ENCODE measurements at places on chromosomes 5 and 9.

DNA sequence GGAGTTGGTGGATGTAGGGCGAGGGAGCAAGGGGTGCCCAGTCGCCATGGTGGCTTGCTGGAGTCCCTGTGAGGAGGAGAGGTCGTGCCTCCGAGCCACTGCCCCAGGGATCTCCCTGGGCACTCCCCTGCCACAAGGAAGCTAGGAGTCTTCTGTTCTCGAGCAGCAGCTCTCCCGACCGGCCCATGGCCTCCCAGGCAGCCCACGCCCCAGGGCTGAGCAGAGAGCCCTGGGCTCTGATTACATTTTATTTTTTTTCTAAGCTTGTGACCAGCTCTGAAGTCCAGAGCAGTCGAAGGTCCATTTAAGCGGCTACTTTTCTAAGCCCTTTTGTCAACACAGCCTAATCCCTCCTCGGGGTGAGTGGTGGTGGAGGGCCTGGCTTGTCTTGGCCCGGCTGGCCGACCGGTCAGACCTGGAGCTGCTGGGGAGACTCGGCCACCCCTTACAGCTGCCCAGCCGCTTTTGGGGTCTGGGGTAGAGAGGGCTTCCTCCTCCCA lies 2.1 kb downstream of the RXRA start:
- DNase-seq, result peak; percentile 70

DNA sequence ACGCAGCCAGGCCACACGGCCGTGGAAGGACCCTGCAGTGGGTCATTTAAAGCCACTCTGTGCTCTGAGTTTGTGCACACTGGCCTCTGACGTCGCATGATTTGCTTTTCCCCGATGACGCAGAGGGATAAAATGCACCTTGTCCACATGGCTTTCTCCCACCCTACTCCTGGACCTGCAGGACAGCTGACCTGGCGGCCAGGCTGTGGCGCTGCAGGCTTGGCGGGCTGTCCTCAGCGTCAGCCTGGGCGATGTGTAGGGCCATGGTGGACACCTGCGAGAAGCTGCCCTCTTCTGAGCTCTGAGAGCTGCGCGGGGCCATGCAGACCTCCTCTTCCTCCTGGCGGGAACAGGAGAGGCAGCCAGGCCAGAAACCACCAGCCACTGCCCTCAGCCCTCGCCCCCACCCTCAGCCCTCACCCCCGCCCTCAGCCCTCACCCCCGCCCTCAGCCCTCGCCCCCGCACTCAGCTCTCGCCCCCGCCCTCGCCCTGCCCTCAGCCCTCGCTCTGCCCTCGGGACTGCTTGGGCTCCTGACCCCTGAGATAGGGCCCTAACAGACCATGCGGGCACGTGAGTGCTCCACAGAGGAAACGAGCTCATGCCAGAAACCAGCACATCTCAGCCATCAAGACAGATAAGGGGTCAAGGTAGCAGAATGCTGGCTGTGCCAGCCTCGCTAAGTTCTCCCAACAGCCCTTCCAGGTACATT lies 20.0 kb upstream of the SCGB3A1 start:
- no peak for DNase-seq

GRCh38 chr5:139681112-139681458 lies 32.9 kb downstream of the CXXC5 start:
- DNase-seq, result no peak

- no peak for DNase-seq
Observed at GRCh38 chr5:156419661-156420060, 92.7 kb downstream of the SGCD start.

- DNase-seq, result no peak
Observed at GRCh38 chr5:87136733-87137132, 130.9 kb upstream of the RASA1 start.

DNA sequence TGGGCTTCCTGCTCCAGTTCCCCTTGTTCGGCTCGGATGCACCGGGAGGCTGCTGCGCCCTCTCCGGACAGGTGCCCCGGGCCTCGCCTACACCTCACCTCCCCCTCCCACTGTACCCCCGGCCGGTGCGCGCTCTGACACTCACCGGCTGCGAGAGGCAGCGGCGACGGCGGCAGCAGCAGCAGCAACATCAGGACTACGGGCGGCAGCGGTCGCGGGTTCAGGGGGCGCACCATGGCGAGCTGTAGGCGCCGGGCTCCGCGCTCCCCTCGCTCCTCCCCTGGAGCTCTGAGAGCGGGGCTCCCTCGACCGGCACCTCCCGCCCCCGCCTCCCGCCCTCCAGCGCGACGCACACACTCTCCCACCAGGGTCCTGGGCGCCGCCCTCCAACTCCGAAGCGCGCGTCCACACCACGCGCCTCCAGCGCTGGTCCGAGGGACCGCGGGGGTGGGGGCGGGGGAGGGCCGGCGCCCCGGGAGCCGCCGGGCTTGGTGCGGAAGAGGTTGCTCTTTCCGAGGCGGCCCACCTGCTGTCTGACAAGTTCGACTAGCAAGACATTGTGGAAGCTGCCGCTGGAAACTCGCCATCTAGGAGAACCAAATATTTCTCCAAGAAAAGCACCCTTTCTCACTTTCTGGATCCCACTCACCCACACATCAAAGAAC lies at the start of gene GFRA3:
GFRA3 (minus strand) TSS at position 433 of the 665 bp plus-strand sequence; CDS start at position 236, 197 bp downstream.
- peak; percentile 9 for DNase-seq

DNA sequence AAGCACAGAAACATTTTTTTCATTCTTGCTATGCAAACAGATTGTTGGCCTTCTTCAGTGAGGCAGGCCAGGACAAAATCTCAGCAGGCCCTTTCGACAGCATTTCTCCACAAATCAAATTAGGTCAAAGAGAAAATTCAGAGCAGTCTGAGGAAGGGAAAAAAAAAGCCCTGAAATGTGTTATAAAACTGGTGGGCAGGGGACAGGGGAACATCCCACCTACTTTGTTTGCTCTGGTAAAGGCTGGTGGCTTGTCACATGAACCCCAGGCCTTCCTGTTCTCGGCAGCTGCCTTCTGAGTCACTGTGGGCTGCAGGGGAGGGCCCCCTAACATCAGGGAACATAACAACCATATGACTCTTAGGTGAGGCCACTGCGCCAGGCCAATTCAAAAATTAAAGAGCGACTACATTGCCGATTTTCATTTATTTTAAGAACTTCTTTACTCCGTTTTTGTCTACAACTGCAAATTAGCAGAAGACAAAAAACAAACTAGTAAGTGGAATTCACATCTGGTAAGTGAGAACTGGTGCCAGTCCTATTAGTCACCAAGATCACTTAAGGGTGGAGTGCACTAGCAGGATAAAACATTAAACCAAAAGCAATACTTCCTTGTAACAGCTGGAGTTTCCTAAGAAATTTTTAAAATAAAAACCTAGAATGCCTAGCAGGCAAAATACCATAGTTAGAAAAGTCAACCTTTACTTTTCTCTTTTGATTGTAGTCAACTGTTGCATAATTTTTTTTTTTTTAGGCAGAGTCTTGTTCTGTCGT lies 46.2 kb upstream of the DENND4C start:
- peak; percentile 93 for DNase-seq

DNA sequence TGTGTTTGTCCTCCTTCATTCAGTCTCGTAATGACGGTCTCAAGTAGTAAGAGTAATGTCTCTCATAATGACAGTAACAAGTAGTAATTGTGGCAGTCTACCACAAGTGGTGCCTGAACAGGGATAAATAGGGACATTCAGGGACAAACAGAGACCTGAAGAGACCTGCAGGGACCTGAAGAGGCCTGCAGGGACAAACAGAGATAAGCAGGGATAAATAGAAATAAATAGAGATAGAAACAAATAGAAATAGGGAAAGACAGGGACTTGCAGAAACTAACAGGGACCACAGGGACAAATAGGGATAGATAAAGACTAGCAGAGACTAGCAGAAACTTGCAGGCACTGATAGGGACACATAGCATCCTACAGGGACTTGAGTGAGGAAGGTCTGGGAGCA lies 7.9 kb downstream of the UGT3A2 start:
- no peak for DNase-seq

DNA sequence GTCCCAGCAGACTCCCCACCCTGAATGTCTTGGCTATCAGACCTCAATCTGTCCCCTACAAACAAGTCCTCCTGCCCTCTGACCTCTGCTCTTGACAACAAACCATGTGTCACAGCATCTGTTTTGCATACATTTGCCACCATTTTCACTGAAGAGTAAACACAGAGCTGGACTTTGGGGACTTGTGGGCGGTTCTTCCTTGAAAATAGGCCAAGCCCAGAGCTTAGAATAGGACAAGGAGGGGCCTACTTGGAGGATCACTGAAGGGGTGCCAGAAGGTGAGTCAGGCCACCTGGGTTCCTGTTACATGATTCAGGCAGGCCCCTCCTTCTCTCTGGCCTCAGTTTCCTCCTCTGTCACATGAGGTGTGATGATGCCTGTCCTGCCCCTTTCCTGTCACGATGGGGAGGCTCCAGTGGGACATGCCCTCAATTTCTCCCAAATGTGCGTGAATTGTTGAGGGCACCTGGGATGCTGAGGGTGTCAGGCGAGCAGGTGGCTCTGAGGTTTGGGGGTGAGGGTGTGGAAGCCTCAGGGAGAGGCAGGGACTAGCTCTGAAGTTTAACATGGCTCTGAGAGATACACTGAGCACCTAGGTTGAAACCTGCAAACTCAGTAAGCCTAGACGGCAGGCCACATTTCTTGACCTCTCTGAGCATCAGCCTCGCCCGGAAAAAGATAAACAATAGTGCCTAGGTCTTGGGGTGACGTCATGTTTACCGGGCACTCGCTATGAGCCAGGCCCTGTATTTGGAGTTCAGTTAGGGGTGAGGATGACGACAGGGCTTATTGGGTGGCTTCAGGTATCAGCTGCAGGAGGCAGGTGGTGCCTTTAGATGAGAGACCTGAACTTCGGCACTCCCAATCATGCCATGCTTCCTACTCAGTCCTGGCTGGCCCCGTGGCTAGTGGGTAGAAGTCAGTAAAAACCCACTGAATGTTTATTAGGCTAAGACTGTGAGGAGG lies 107.6 kb upstream of the PITX1 start:
- DNase-seq, result no peak

GRCh38 chr5:131659841-131660240 lies 24.8 kb upstream of the RAPGEF6 start:
- no peak for DNase-seq

GRCh38 chr5:111511831-111512374 lies 432 bp downstream of the STARD4 start:
- peak; percentile 59 for DNase-seq

DNA sequence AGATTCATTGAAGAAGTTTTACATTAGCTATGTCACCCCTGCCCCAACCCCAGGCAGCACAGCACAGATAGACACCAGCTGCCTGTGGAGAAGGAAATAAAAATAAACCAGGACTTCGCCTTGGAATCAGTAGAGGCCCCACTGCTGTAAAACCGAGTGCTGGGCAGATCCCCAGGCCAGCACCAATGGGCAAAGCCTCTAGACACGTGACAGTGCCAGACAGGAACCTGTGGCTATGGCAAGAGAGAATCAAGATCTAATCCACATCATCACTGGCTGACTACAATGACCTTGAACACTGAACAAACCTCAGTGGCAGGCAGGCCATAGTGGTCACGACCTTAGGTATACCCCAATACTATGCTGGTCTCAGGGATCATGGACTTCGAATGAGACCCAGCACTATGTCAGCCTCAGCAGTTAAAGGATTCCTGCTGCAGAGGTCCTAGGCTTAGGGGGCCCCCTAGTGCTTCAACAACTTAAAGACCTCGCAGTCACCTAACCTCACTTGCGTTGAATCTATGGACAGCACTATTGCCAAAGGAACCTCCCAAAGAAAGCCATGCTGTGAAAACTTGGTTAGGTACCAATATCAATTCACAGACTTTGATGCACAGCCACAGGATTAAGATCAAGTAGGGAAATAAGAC lies 2118.6 kb upstream of the C9orf72 start:
- DNase-seq, result peak; percentile 1

- DNase-seq, result no peak
Observed at GRCh38 chr5:81912933-81913332, 58.9 kb upstream of the ATG10 start.
